ENCODE measurements at places on chromosomes 3 and 15. TPM values are rescaled to one million over a fixed set of nuclear protein-coding genes. Genes with fewer than 3 reads are reported as not detected.

Gene ZNF860
- total RNA-seq, result under 0.01 TPM

Gene PATL2
- total RNA-seq, result 1.3 TPM

GRCh38 chr3:107063351-107063750, 313.9 kb upstream of the CCDC54 start:
- no peak overlapping the region for H3K27ac ChIP-seq
- no peaks in the 10 kb centered on the region for H3K27me3 ChIP-seq
- H3K36me3 ChIP-seq, result no peaks in the 10 kb centered on the region
- H3K4me1 ChIP-seq, result peaks cover 3% of the 10 kb centered on the region

Gene FGF12
- 0.17 TPM for total RNA-seq

GRCh38 chr3:61683549-61684236, 122.3 kb downstream of the PTPRG start:
- no peaks in the 10 kb centered on the region for H3K4me1 ChIP-seq
- DNase-seq, result no peak
- H3K27me3 ChIP-seq, result no peaks in the 10 kb centered on the region
- H3K4me3 ChIP-seq, result no peak overlapping the region
